Stimulated activated CD8-positive, alpha-beta memory T cell treated with anti-CD3 and anti-CD28 coated beads, Interleukin-7, amount 100 ng/mL, for 24 hours (primary cell): ENCODE measurements at places on chromosomes 4 and X.

DNA sequence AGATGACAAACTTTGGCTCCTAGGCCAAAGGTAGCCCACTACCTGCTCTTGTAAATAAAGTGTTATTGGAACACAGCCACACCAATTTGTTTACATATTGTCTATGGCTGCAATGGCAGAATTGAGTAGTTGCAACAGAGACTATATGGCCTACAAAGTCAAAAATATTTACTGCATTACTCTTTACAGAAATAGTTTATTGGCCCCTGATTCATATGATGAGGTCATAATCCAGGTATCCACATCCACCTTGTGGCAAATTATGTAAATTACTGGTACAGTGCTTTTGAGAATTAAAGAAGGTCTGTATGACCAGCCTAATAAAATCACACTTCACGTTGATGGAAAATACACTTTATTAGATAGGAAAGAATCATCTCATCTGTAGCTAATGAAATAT, 337.0 kb upstream of the DDX53 start:
- DNase-seq: no peak

GRCh38 chrX:108304757-108305156, 133.5 kb downstream of the COL4A6 start:
- no peak for DNase-seq

GRCh38 chr4:88522702-88523324, 763 bp downstream of the PYURF start:
- DNase-seq: no peak

- DNase-seq: no peak
Measured at GRCh38 chr4:5691491-5692132, 16.7 kb downstream of the EVC2 start.

- DNase-seq: no peak
Measured at GRCh38 chr4:109303140-109303496, 660 bp upstream of the COL25A1 start.

- DNase-seq: no peak
Measured at GRCh38 chrX:141936080-141936479, 32.4 kb downstream of the MAGEC1 start.

DNA sequence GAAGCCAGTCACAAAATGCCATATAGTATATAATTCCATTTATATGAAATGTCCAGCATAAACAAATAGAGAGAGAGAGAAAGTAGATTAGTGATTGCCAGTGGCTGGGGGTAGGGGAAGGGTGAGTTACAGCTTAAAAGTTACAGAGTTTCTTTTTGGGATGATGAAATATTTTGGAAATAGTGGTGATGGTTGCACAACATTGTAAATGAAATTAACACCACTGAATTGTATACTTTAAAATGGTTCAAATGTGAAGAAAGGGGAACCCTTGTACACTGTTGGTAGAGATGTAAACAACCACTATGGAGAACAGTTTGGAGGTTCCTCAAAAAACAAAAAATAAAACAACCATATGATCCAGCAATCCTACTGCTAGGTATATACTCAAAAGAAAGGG, 131.2 kb upstream of the GPC4 start:
- DNase-seq: no peak

DNA sequence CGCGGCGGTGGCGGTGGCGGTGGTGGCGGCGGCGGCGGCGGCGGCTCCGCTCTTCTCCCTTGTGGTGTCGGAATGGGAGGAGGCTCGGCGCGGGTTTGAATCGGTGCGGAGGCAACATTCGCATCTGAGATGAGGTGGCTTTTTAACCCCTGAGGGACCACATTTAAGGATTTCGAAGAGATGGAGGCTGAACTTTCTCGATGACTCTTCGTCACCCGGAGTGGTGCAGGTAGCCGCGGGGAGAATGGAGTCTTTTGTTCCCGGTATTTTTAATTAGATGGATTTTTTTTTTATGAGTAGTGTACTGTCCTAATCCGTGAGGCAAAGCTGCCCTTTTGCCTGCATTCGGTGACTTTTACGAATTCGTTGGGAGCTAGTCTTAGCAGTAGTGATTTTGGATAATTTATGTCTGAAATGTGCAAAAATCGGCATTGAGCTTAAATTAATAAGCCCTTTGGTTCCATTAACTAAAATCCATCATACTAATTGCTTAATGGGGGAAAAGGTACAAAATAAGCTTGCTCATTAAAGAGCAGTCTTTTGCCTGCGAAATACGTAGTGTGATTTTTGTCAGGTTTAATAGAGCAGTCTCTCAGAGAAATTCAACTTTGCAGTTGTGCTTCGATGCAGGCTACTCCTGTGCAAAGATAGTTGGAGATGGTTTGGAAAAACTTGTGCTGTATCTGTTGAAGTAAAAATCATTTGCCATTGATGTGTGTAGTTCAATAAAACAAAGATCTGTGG, 206.2 kb downstream of the TENM3 start:
- no peak for DNase-seq

DNA sequence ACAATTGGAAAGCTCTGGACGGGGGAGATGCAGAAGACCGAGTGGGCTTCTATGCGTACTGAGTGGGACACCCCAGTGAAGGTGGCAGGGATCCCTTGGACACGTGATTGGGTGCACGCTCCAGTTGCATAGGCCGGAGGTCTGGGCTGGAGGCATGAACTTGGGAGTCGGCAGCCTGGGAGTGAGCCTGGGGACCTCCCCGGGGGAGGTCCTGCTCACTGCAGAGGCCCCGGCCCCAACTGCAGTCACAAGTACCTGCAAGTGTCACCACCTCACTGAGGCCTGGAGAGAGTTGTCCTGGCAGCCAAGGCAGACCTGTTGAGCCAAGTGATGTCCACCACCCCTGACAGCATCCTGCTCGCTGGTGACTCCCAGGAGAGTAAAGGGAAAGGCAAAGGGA, 49.3 kb upstream of the HMX1 start:
- no peak for DNase-seq

- DNase-seq: no peak
Measured at GRCh38 chr4:64503416-64503815, 94.2 kb upstream of the TECRL start.

DNA sequence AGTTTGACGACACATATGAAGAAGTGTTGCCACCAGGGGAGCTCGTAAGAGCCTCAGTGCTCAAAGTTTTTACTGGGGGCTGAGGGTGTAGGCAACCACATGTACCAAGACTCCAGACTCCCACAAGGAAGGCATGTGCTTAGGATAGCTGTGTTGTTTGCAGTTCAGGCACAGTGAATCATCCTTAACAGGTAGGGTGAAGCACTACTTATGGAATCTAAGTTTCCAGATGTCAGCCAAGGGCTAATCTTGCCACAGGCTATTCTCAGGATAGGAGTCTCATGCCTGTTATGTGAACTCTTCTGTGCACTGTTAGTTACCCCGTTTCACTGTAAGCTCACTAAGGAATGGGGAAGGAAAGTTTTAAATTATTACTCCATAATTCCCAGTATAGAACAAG, 202.6 kb downstream of the TMA16 start:
- DNase-seq: no peak

DNA sequence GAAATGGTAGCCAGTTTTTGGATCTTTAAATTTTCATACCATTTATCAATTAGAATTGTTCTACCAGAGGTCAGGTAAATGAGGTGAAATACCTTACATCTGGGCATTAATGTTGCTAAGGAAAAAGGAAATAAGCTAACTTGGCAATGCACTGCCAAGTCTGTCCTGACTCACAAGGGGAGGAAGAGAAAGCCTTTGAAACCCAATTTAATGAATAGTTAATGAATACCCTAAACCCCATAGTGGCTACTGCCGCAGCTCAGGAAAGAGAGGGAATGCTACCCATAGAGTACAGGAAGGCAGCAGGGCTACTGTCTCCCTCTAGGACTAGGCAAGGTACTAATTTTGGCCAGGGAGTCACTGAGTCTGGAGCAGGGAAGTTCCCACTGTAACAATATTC, 16.8 kb upstream of the DHX15 start:
- no peak for DNase-seq

DNA sequence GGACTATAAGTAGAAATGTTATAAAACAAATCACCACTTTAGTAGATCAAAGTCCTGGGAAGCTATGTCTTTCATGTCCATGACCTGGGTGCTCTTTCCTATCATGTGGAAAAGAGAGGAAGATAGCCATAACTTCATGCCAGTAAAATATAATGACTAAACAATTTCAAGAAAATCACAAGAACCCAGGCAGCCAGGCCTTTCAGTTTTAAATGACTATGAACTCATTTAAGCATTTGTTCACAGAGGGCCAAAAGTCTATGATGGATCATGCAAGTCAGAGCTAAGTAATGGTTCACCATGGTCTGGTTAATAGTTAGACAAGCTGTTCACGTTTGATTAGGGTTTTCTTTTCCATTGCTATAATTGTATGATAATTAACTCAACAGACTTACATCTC, 155.8 kb downstream of the PPARGC1A start:
- no peak for DNase-seq

DNA sequence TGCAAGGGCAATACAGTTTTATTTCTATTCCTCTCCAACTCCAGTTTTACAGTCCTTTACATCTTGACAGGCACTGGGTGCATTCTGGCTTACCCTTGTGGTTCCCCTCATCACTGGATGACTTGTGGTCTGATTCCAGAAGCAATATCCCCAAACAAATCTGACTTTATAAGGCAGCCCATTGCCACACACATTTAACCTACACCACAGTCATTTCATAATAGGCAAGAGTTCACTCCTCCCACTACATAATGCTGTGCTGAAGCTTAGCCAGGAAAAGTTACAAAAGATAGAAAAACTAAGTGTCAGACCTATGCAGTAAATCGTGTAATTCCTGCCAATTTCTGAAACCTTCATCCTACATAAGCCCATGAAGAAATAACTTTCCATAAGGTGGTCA, 82.9 kb upstream of the MID1IP1 start:
- DNase-seq: no peak

DNA sequence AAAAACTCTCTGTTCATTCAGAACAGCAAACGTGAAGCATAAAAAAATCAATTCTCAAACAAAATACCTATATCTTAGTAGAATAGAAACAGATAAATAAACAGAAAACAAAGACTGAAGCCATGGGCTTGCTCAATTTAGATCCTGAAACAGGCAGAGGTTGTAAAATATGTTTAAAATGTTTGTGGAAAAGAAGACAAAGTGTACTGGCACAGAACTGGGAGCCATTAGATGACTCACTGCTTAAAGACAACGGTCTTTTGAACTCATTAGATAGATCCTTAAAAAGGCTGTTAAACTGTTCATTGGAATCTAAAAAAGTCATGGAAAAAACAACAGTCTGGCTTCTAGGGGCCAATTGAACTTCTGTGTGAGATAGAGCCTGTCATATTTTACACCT, 247.0 kb upstream of the NDST4 start:
- DNase-seq: no peak

DNA sequence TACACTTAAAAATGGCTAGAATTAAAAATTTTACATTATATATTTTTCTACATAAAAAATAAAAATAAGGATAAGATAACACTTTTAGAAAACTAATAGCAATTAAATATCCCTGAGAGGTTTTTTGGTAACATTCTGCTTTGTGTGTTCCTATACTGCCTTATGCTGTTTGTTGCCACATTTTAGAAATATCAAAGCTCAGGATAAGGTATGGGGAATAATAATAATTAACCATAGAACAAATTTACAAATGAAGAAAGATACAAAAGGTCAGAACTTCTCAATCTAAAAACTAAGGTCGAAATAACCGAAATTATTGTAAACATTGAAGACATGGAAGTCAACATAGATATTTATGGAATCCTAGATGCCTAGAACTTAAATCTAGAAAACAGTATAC, 71.4 kb downstream of the COX7B2 start:
- no peak for DNase-seq

- no peak for DNase-seq
Measured at GRCh38 chr4:142262956-142263355, 583.1 kb downstream of the INPP4B start.

DNA sequence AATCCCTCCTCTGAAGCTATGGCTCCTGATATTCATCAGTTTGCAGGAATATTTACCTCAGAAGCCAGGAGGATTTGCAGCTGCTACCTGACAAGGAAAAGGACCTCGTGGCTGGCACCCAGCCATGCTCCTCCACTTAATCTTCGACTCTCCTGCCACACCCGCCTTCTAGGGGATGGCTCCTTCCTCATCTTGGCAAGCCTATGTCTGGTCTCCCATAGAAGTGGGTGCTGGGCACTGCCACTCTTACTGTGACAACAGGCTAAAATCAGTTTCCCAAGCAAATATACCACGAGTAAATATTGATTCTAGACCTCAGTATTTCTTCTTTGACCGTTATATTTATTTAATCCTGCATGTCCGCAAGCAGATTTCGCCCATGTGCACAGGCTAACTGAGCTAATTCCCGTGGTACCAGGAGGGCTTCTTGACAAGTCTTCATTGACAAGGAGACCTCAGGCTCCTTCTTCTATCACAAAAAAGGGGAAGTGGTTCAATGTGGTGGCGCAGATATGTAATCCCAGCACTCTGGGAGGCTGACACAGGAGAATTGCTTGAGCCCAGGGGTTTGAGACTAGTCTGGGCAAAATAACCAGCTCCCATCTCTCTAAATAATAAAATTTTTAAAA, 52.6 kb upstream of the DCTD start:
- no peak for DNase-seq

- no peak for DNase-seq
Measured at GRCh38 chr4:2624782-2625530, 88.5 kb downstream of the FAM193A start.

DNA sequence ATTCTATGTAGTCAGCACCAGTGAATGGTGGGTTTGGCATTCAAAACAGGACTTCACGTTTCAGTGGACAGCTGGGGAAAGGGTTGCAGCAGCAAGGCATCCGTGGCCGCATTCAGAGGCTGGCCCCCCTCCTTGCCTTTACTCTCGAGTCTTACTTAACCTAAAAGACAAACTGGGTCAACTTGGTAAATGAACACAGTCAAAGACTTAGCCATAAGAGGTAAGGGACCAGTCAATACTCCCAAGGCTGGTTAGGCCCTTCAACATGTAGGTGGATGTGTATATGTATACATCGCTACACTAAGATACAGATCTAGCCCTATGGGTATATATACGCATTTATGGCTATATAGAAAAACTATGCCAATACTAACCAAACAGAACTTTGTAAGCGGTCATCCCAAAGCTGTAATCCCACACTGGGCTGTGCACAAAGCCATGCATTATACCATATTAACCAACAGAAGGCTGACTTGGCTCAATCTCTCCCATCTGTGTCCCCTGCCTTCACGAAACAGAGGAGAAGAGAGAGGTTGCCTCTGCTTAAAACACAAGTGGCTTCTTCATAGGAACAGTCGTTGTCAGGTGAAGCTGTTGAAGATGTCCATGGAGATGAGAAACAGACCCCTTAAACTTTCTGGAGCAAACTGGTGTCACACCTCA, 61.9 kb downstream of the TSC22D3 start:
- no peak for DNase-seq

DNA sequence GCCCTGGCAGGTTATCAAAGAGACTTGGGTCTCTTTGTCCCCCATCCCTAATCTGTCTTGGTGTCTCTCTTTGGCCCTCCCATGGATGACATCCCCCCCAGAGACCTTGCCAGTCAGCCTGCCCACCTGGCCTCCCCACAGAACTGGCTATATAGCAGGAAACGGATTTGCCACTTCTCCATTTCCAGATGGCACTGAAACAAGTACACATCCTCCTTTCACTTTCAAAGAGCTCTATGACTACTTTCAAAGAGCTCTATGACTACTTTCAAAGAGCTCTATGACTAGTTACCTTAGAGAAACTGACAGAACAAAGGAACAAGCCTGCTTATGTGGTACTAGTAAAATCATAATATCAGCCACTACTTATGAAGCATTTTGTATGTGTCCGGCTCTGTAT, 175.3 kb downstream of the MAML3 start:
- DNase-seq: no peak

- no peak for DNase-seq
Measured at GRCh38 chr4:77023920-77024319, 51.9 kb downstream of the CCNI start.
